ENCODE measurements at places on chromosomes 1 and 21. TPM values are rescaled to one million over a fixed set of nuclear protein-coding genes. Genes with fewer than 3 reads are reported as not detected.

- peak; percentile 94 for DNase-seq
Observed at GRCh38 chr1:116556289-116557006, 14.4 kb downstream of the CD58 start.

DNA sequence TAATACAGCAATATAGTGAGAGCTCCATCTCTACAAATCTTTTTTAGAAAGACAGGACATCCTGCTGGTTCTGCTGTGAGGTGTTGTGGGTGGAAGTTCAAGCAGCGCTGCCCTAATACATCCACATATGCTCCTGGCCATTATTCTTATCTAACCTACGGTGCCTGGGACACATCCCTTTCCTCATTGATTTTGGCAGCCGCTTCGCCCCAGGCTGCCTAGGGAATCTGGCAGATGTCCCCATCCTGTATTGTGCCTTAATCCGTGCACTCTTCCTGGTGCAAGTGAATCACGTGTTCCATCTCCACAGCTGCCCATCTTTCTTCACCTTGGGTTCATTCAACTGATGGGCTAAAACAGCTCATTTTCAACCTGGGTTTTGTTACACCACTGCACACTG, 3.1 kb upstream of the UBE2G2 start:
- no peak for DNase-seq

The CHI3L1 gene
- not detected for total RNA-seq

DNA sequence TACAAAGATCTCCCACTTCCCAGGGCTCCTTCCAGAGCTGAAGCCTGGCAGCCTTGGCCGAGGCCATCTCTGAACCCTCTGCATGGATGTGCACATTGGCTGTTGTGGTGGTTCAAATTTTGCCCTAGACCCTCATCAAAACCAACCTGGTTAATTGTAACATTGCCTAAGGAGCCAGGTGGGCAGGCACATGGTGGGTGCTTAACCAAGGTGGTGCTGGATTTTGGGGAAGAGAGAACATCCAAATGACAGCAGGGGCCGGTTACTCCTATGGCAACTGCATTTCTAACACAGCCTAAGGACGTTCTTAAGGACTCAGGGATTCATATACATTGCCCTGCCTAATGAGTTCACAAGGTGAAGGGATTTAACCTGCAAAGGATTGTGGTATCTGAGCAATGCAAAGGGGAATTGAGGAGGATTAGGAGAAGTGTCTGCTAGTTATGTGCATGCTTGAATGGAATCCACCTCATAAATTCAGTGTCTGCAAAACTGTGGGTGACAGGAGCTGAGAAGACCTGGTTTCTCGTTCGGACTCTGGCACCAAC, 10.3 kb downstream of the RUNX1 start:
- no peak for DNase-seq

GRCh38 chr21:15080526-15080925, 15.7 kb upstream of the NRIP1 start:
- DNase-seq, result no peak

DNA sequence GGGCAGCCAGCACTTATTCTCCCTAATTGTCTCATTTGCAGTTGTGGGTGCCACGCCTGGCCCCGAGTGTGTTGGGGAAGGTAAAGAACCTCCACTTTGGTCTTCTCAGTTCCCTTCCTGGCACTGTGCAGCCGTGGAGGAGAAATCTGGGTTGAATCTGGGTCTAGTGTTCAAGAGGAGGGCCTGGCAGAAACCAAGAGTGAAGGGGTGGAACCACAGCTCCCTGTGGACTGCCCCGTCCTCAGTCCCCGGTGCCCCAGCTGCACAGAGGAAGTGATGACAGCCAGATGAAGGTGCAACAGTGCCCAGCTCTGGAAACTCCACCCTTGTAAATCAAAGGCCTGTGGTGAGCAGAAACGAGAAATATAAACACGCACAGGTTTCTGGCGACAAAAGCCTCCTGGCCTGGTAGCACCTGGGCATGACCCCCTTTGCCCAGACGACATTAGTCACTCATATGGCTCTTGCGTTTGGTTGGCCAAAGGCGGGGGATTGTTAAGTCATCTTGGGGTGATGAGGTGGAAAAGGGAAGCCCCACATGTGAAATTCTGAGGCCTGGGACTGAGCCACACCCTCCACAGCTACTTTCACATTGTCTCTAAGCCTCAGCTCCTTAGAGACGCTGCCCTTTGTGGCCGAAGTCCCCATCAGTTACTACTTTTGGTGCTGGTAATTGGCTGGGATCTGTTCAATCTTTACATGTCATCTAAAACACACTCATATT, 4.2 kb upstream of the ECE1 start:
- DNase-seq, result no peak

The TMEM200B gene
- 0.17 TPM for total RNA-seq

Data from LHCN-M2 (cell line).